Activated CD4-positive, alpha-beta T cell treated with anti-CD3 and anti-CD28 coated beads, Interleukin-2, amount 10 ng/mL, durations not matched to agents 7 days and 5 days (primary cell): ENCODE measurements at places on chromosomes 5 and 9.

GRCh38 chr5:95059636-95060035 lies 225.3 kb downstream of the MCTP1 start:
- H3K4me1 ChIP-seq: peaks cover 1% of the 10 kb centered on the region
- DNase-seq: no peak
- H3K4me3 ChIP-seq: no peak overlapping the region
- peaks cover 6% of the 10 kb centered on the region for H3K27me3 ChIP-seq

DNA sequence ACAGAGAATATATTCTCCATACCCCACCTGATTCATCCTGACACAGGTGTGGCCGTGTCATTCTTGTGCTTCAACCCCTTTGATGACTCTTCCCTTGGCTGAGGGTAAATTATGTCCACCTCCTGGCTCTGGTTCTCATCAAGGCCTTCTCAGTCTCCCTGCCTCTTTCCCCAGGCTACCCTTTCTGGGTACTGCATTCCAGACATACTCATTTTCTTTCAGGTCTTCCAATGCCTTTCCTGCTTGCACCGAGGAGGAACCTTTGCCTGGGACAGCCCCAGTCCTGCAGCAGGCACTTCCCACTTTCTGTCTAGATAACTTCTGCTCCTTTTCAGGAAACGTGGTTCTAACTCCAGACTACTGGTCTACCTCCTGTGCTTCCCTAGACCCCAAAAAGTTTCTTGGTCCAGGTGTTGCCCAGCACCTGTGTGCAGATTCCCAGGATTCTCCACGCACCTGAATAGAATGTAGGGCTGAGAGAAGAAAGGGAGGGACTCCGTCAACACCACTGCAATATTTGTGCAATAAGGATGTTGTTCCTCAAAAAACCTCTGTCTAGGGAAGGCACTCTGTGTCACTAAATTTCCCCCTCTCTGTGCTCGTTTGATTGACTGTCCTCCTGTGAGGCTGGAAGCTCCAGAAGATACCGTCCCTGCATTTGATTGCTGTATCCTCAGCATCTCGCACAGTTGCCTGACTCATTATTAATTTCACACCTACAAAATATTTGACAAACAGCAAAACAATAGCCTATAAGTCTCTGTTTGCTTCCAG lies 255.4 kb upstream of the NFIL3 start:
- no peak overlapping the region for H3K4me3 ChIP-seq
- DNase-seq: no peak
- H3K4me1 ChIP-seq: peaks cover 4% of the 10 kb centered on the region
- peaks cover 43% of the 10 kb centered on the region for H3K27me3 ChIP-seq

DNA sequence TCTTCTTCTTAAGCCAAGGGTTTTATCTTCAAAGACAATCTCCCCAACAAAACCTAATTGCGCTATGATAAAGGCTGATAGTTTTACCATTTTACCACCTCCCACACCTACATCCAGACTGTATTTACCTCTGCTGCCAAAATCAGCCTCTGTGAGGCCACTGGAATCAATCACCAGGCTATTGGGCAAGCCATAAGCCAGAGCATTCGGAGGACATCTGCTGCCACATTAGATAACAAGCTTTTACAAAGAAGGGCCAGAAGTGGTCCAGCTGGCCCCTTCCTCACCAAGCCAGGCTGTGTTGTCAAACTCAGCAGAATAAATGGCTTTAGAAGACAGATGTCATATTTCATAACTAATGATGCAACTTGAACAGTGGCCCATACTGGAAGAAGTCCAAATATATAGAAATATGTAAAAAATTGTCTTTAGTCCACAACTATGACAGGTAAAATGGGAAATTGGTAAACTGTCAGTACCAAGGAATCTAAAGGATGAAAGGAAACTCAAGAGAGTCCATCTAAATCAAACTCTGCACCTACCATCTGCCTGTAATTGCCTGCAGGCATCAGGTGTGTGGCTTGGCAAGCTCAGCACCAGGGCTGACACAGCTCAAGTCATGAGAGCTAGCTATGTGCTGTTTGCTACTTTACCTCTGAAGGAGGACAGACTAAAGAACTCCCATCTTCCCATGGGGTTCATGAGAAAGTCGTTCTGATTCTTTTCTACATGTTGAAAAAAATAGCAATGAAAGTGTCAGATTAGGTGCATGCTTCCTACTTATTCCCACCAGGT lies 16.1 kb downstream of the SLC45A2 start:
- H3K4me1 ChIP-seq: peaks cover 25% of the 10 kb centered on the region
- no peak overlapping the region for H3K4me3 ChIP-seq
- H3K36me3 ChIP-seq: no peaks in the 10 kb centered on the region
- H3K27ac ChIP-seq: no peak overlapping the region
- DNase-seq: no peak

GRCh38 chr9:35906923-35907699 lies 1.1 kb downstream of the HRCT1 start:
- peaks cover 53% of the 10 kb centered on the region for H3K4me1 ChIP-seq
- H3K36me3 ChIP-seq: peaks cover 1% of the 10 kb centered on the region
- DNase-seq: no peak
- H3K27ac ChIP-seq: peak overlapping the region; percentile 57
- H3K4me3 ChIP-seq: no peak overlapping the region

DNA sequence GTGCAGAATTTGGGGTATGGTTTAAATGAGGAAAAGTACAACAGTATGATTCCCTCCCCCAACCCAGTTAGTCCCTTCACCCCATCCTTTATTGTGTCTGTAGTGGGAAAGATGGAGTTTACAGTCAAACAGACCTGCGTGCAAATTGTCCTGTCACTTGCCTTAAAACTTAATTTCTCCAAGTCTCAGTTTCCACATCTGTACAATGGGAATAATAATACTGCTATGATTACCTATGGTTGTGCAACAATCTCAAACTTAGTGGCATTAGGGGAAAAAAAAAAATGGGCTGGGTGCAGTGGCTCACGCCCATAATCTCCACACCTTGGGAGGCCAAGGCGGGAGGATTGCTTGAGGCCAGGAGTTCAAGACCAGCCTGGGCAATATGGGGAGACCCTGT lies 35.8 kb upstream of the CTNNA1 start:
- H3K4me3 ChIP-seq: no peak overlapping the region
- H3K27me3 ChIP-seq: peaks cover 43% of the 10 kb centered on the region
- DNase-seq: no peak
- no peaks in the 10 kb centered on the region for H3K36me3 ChIP-seq

GRCh38 chr5:35789732-35790456 lies 66.8 kb upstream of the IL7R start:
- no peak for DNase-seq
- no peaks in the 10 kb centered on the region for H3K27me3 ChIP-seq
- H3K4me1 ChIP-seq: peaks cover 88% of the 10 kb centered on the region
- H3K4me3 ChIP-seq: peak overlapping the region; percentile 30
- peaks cover 11% of the 10 kb centered on the region for H3K36me3 ChIP-seq

- no peak for DNase-seq
- no peaks in the 10 kb centered on the region for H3K36me3 ChIP-seq
- H3K4me1 ChIP-seq: peaks cover 18% of the 10 kb centered on the region
- no peak overlapping the region for H3K27ac ChIP-seq
- no peak overlapping the region for H3K4me3 ChIP-seq
- peaks cover 2% of the 10 kb centered on the region for H3K27me3 ChIP-seq
These were observed 184.5 kb downstream of the TRIO start for GRCh38 chr5:14327624-14328023.

- H3K27ac ChIP-seq: peak overlapping the region; percentile 76
- H3K36me3 ChIP-seq: peaks cover 1% of the 10 kb centered on the region
- no peak overlapping the region for H3K4me3 ChIP-seq
- no peaks in the 10 kb centered on the region for H3K27me3 ChIP-seq
- DNase-seq: no peak
These were observed 1.4 kb upstream of the SPAAR start for GRCh38 chr9:35907711-35908503.

DNA sequence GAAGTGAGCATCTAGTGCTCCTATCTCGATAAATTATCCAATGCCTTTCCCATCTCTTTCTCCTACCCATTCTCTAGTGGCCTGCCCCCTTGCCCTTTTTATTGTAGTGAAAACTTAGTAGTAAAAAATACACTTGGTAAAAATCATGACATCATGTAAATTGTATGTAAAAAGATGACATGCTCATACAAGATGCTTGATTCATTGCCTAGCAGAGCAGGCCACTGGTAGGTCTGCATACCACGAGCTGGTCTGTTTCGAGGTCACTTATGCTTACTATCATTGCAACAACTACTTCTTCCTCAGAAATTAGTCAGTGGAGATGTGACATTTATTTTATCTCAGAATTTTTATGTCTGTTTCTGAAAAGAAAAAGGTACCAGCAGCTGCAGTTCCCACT lies 177.3 kb downstream of the C9orf152 start:
- H3K4me1 ChIP-seq: peaks cover 24% of the 10 kb centered on the region
- DNase-seq: no peak
- H3K27ac ChIP-seq: no peak overlapping the region
- H3K27me3 ChIP-seq: no peaks in the 10 kb centered on the region
- H3K4me3 ChIP-seq: no peak overlapping the region

GRCh38 chr5:129003232-129003631 lies 37.9 kb downstream of the SLC27A6 start:
- H3K4me1 ChIP-seq: no peaks in the 10 kb centered on the region
- no peak overlapping the region for H3K4me3 ChIP-seq
- no peaks in the 10 kb centered on the region for H3K36me3 ChIP-seq
- no peak overlapping the region for H3K27ac ChIP-seq

DNA sequence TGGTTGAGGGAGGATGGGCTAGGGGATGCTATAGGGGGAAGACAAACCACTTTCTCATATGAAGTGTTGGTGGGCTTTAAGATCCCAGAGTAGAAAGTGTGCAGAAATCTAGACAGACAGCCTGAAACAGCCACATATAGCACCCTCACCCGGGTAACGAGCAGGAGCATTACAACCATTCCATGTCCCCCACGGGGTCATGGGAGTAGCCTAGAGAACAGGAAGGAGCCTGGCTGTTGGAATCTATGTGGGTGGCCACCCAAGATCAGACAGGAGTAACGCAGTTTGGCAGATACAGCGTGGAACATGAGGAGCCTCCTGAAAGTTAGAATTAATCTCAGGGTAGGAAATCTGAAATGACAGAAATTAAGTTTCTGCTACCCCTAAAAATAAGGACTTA lies 146.1 kb upstream of the RAI14 start:
- no peaks in the 10 kb centered on the region for H3K4me1 ChIP-seq
- no peak overlapping the region for H3K27ac ChIP-seq
- no peaks in the 10 kb centered on the region for H3K36me3 ChIP-seq
- peaks cover 26% of the 10 kb centered on the region for H3K27me3 ChIP-seq

DNA sequence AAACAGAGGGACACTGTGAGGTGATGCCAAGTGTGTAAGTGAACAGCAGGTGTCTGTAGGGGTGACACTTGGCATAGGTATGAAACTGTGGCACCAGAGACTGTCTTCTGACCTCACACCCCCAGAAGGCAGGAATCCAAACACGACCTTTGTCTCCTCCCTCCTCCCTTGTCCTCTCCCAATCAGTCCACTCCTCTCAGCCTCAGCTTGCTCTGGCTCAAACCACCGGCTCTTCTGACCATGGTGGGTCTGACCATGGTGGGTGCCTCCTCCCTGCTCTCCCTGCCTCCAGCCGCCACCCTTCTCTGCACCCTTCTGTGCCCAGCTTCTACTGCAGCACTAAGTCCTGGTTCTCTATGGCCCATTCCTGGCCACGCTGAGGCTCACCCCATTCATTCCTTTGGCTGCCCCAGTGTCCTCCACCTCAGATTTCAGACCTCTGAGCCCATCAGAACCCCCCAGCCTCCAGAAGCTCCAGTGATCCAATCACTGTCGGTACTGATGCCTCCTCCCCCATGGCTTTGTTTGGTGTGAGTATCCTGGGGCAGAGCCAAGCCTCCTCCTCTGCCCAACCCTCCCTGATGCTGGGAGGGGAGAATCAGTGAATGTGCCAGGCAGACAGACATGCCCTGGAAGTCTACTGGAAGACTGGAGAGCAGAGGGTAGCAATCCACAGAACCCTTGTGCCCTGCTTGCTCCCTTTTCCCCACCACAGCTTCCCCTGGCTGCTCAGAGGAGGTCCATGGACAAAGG lies 1.7 kb upstream of the ARID3C start:
- H3K4me3 ChIP-seq: no peak overlapping the region
- no peak for DNase-seq
- peaks cover 48% of the 10 kb centered on the region for H3K27me3 ChIP-seq
- H3K27ac ChIP-seq: no peak overlapping the region
- H3K36me3 ChIP-seq: peaks cover 8% of the 10 kb centered on the region
- peaks cover 26% of the 10 kb centered on the region for H3K4me1 ChIP-seq

GRCh38 chr5:109990723-109991359 lies 301.1 kb downstream of the MAN2A1 start:
- H3K4me1 ChIP-seq: no peaks in the 10 kb centered on the region
- no peak overlapping the region for H3K27ac ChIP-seq
- DNase-seq: no peak
- H3K36me3 ChIP-seq: no peaks in the 10 kb centered on the region

GRCh38 chr5:43017428-43017815 lies 22.7 kb downstream of the ANXA2R start:
- peak overlapping the region; percentile 100 for H3K27ac ChIP-seq
- peak overlapping the region; percentile 99 for H3K4me3 ChIP-seq
- no peaks in the 10 kb centered on the region for H3K27me3 ChIP-seq
- DNase-seq: peak; percentile 46
- peaks cover 14% of the 10 kb centered on the region for H3K36me3 ChIP-seq

DNA sequence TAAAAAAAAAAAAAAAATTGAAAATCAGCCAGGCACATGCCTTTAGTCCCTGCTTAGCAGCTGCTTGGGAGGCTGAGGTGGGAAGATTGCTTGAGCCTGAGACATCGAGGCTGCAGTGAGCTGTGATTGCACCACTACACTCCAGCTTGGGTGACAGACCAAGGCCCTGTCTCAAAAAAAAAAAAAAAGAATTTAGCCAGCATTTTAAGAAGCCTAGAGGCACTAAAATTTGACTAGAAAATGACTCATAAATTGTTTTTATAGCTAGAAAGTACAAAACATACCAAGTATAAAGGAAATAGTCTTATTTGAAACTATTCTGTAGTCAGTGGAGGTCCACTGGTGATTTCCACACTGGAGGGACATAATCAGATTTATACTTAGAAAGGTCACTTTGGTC lies 17.5 kb downstream of the LRRC70 start:
- H3K36me3 ChIP-seq: peaks cover 18% of the 10 kb centered on the region
- no peak overlapping the region for H3K27ac ChIP-seq
- H3K27me3 ChIP-seq: no peaks in the 10 kb centered on the region
- no peaks in the 10 kb centered on the region for H3K4me1 ChIP-seq
- no peak for DNase-seq

DNA sequence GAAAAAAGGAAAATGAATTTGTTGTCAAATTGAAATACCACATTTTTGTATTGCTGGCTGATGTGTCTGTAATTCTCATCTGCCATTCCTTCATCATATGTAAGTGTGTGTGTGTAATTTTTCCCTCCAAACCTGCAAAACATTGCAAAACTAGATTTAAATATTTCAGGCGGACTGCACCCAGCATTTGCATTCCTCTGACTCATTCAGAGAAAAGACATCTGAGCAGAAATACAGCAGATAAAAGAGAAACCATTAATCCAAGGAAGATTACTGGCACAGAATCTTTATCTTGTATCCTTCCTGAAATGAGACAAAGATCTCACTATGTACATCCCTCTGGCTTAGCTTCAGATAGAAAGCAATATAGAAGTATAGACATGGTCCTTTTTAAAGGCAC lies 275.3 kb downstream of the TMEM38B start:
- no peak overlapping the region for H3K4me3 ChIP-seq
- H3K27me3 ChIP-seq: no peaks in the 10 kb centered on the region
- no peaks in the 10 kb centered on the region for H3K36me3 ChIP-seq
